ENCODE measurements at places on chromosomes 7 and 10.

GRCh38 chr7:93723424-93724124 lies 149.1 kb upstream of the CALCR start:
- DNase-seq = no peak

DNA sequence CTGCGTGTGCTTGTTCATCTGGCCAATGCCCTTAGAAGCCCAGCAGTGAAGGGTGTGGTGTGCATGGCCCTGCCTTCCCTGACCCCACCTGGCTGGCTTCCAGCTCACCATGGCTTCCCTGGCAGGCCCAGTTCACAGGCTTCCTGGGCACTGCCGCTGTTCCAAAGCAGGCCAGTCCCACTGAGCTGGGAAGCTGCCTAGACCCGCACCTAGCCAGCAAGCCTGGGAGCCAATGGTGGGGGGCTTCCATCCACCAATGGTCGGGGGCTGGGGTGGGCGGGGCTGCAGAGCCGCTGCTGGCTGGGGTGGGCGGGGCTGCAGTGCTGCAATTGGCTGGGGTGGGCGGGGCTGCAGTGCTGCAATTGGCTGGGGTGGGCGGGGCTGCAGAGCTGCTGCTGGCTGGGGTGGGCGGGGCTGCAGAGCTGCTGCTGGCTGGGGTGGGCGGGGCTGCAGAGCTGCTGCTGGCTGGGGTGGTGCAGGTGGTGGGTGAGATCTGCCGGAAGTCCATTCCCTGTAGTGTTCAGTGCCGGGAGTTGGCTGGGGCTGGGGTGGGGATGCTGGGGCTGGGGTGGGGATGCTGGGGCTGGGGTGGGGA lies 12.4 kb downstream of the CALY start:
- no peak for DNase-seq

DNA sequence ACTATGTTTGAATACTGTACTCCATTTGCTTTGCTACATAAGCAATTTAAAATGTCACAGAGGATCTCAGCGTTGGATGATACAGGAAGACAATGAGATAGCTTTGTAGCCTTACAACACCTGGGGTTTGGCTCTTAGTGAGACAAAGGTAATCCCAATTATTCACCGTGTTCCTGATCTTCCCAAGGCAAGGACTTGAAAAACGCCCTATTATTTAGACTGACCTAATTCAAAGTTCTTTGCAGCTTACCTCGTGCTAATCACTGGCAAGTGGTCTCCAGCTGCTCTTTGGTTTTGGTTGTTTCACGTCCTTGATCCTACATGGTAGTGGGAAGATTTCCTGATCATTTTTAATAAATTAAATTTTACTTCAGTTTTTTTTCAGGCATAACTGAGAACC lies 23.0 kb upstream of the C7orf33 start:
- DNase-seq = no peak

- no peak for DNase-seq
Observed at GRCh38 chr7:55063061-55063460, 44.2 kb downstream of the EGFR start.

DNA sequence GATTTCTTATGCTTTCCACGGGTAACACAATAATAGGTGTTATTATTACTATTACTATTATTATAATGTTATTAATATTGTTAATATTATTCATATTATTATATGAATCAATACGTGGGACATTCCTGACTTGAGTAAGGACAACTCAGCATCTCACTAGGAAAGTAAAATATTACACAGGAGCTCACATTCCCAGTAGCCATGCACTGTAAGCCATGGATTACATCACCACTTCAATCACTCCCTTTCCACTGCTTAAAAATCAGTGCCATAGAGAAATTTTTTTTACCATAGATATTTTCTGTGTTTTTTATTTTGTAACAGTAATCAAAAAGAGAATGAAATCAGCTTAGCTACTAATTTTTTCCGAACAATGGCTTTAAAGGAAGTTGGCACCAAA lies 68.5 kb upstream of the DGKI start:
- DNase-seq = no peak

DNA sequence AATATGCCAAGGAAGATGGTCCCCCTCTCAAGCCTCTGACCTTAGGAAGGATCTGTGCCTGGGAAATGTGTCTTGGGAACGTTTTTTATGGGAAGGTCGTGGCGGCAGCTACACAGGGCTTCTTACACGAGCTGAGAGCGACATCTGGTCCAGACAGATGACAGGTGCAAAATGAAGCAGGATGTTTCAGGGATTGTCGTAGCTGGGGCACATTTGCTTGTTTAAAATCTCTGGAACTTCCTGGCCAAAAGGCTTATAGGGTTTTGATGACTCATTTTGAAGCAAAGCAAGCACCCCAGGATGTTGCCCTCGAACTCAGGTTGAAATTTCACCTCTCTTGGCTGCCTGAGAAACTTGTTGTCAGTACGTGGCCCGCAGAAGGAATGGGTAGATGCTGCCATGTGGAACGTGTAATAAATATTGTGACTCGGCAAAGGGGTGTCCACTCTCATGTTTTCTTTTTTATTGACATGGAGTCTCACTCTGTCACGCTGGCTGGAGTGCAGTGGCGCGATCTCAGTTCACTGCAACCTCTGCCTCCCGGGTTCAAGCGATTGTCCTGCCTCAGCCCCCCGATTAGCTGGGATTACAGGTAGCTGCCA lies 117.5 kb downstream of the CAMK1D start:
- no peak for DNase-seq

- DNase-seq = no peak
Observed at GRCh38 chr10:921471-922414, 9.8 kb downstream of the LARP4B start.

GRCh38 chr7:87474533-87475358 lies 734 bp downstream of the ABCB4 start:
- no peak for DNase-seq

- DNase-seq = no peak
Observed at GRCh38 chr7:108418946-108419345, 37.3 kb downstream of the NRCAM start.

- DNase-seq = no peak
Observed at GRCh38 chr10:25078658-25079431, 62.4 kb downstream of the THNSL1 start.

DNA sequence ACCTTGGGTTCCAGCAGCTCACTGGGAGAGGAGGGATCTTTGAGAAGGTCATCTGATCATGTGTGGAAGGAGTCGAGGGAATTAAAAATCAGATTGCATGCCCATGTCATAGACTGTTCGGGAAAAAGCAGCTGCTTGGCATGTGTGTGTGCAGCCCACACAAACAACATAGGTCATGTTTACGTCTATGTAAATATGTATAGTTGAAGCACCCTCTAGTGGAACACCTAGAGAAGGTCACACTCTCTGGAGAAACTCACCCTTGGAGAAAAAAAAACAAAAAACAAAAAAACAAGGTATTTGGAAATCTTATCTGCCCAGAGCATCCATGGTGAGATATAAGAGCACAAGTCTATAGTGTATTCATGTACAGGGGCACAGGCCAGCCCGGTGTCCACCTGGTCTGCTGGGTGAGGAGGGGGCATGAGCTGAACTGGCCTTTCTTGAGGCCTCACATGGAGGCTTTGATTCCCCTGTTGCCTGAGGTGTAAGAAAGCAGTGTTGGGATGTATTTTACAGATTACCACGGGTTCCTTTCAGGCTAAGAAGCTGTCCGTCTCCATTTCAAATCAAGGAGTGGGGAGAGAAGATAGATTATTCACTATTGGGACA lies 98.0 kb downstream of the NPY start:
- no peak for DNase-seq

GRCh38 chr10:72277996-72278667 lies 4.4 kb downstream of the DDIT4 start:
- DNase-seq = no peak
